ENCODE measurements at places on chromosomes 12 and 14.

DNA sequence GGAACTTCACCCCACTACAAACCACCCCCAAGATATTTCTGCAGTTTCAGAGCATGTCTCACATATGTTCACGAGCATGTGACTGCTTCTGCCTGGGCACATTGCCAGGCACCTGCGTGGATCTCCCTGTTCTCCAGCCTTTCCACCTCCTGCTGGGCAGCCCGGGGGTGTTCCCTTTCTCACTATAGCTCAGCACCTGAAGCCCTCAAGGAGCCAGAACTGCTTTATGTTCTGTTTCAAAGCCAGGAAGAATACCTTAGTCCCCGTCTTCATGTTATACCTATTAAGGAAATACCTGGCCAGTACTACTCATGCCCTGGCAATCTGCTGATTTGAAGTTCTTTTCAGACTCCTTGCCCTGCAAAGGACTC, 4.2 kb upstream of the FGF6 start:
- no peak for DNase-seq

DNA sequence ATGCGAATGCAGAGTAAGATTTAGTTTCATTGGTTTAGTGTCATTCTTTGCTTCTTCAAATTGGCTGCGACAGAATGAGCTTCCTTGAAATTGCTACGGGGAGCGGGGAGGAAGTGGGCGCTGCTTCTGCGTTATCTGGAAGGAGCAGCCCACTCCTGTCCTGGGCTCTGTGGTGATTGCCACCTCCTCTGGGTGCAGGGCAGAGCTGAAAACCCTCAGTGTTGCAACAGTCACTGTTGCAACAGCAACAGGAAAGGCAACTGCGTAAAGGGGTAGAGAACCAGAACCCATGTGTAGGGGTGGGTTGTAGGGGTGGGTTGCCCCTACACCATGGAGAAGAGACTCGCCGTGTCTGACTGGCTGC, 57.7 kb downstream of the MAX start:
- DNase-seq = peak; percentile 69

DNA sequence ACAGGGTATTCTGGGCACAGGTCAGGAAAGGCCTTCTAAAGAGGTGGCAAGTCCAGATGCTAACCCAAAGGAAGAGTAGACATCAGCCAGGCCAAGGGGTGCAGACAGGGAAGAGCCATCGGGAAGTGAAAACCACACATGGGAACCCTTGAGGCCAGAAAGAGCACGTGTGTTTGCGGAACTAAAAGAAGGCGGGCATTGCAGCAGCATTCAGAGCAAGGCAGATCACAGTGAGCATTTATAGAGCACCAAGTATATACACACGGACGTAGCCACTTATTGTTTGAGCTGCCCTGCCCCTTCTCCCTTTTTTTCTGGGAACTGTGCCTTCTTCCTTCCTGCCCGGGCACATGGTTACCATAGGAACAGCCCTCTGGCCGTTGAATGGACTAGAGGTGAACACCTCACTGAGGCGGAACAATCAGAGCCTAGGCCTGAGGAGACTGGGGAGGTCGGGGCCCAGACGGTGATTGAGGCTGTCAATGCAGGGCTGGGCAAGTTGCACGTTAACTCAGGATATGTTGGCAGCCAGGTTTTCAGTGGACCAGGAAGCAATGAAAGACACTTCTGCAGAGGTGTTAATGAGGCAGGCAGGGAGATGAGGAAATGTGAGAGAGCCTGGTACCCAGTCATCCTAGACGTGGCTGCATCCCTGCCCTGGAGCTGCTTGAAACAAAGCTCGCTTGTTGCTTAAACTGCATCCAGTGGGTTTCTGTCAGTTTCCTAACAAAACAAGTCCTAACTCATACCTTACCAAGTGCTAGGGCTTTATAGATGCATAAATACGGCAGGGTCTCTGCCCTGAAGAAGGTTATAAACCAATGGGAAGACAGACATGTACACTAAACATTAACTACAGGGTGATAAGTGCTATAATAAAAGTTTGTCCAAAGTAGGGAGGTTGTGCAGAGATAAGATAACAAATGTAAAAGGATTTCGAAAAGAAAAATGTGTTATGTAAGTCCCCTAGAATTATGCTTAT, 34.2 kb downstream of the MOAP1 start:
- peak; percentile 36 for DNase-seq

- no peak for DNase-seq
Observed at GRCh38 chr12:46461907-46462640, 89.5 kb upstream of the SLC38A2 start.

DNA sequence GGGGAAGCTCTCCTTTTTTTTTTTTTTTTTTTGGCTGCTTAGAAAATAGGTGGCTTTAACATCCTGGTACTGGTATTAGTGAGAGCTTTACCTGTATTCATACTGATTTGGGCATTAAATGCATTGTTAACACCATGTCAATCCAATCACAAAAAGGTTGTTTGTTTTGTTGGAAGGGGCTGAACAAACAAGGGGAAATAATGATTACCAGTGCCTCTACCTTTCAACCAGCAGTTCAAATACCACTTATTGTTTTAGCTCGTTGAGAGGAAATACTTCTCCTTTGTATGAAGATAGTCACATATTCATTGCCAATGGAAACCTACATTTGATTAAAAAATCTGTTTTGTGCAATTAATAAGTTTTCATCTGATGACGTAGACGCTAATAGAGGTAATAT, 72.9 kb downstream of the MIPOL1 start:
- DNase-seq = no peak

- DNase-seq = no peak
Observed at GRCh38 chr12:75579552-75579951, 68.1 kb upstream of the KRR1 start.

DNA sequence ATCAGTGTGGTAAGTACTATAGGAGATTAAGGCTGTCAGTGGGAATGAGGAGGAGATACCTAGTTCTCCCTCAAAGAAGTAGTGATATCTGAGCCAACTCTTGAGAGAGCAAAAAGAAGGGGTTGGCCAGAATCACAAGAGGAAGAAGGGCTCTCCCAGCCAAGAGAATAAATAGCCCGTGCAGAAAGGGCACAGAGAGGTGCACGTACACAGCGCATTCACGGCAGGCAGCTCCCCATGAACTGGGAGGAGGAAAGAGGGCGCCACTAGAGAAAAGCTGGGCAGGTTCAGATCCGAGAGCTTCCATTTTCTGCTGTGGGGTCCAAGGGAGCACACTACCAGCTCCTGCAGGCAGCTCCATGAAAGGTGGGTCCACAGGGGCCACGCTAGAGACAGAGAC, 59.9 kb downstream of the PPP2R5E start:
- DNase-seq = no peak

GRCh38 chr12:53185582-53186153, 4.9 kb upstream of the CSAD start:
- DNase-seq = no peak

GRCh38 chr12:116393859-116394650, 116.6 kb upstream of the MED13L start:
- DNase-seq = peak; percentile 33

GRCh38 chr14:95257521-95257920, 62.2 kb downstream of the CLMN start:
- DNase-seq = no peak

DNA sequence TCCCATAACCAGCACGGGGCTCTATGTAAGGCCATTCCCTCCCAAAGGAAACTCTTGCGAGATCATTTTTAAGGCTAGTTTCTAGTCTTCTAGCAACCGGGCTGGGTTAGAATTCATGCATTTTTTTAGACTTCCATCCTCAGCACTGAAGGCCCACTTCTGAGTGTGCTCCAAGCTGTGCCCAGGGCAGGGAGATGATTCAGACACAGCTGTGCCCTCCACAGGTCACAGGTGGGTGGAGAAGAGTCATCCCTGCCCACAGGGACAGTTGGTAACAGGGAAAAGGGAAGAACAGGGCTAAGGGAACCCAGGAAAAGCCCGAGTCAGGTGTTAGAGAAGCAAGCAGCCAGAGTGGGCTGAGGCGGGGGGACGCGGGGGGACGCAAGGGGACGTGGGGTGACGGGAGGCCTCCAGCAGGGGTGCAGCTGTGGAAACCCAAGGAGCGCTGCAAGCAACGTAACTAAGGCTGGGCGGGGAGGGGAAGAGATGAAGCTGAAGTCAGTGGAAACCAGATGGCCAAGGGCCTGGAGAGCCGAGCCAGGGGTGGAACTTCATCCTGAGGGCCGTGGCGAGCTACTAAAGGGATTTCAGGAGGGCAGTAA, 27.2 kb upstream of the PPP2R5C start:
- no peak for DNase-seq

- no peak for DNase-seq
Observed at GRCh38 chr14:95948558-95948981, 71.9 kb downstream of the TUNAR start.

- DNase-seq = no peak
Observed at GRCh38 chr14:91140672-91141071, 26.8 kb downstream of the DGLUCY start.

DNA sequence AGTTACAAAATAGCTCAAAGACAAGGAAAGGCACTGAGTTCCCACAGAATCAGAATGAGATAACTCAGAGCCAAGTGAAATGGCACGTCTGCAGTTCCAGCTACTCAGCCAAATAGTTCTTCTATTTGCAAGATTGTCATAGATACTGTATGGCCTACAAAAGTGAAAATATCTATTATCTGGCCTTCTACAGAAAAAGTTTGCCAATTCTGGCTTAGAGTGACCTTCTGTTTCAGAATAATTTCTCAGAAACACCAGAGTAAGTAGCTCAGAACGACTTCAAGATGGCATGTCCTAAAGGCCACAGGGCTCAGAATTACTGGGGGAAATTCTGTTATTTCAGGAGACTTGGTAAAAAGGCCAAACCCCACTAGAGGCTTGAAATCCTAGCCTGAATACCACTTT, 10.7 kb upstream of the RTRAF start:
- DNase-seq = no peak

DNA sequence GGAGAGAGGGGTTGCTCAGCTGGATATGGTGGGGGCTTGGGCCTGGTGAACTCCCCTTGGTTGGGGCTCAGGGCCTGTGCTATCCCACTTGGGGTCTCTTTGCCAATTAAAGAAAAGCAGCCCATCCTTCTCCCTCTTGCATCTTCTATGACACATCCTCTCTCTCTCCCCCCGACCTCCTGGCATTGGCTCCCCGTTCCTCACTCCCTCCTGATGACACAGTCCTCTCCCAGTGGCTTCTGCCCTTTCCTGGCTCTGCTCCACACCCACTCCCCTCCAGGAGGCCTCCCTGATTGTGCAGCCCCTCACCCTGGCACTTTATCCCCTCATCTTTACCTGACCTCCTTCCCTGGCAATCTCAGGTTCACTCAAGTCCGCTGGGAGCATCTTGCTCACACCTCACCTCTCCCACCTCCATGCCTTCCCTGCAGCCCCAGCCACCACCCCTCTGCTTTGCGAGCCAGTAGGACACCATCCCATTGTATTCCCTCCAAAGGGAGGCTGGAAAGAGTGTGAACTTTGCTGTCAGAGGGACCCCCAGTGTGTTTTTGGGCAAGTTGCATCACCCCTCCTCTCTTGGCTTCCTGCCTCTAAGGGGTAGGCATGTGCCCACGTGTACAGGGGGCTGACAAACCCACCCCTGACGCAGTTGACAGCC, 10.7 kb downstream of the KRT80 start:
- DNase-seq = no peak

DNA sequence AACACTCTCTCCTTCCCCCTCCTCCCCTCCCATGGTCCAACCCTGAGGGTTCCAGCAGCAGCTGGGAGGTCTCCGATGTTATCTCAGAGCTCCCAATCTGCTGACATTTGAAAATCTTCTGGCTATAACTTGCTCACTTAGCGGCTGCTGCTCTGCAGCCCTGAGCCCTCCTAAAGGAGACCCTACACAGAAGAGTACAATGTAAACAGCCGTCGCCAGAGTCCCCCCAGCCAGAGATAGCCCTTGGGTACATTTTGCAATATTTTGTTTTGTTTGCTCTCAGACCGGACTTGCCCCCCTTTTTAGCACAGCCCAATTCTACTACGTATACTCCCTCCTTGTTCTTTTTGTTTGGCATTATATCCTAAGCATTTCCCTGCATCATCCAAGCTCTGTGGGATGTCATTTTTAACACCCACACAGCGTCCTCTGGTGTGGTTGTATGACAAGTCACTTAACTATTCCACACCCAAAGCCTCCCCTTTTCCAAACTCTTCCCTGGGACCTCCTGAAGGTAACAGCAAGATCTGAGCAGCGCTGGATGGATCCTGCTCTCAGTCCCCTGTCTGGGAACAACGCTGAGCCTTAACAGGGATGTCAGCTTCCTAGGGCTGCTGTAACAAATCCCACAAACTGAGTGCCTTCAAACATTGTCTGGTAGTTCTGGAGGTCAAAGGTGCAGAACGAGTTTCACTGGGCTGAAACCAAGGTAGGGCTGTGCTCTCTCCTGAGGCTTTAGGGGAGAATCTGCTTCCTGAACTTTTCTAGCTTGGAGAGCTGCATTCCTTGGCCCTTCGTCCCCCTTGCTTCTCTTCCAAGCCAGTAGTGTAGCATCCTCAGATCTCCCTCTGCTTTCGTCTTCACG, 25.3 kb upstream of the TCL1B start:
- no peak for DNase-seq

DNA sequence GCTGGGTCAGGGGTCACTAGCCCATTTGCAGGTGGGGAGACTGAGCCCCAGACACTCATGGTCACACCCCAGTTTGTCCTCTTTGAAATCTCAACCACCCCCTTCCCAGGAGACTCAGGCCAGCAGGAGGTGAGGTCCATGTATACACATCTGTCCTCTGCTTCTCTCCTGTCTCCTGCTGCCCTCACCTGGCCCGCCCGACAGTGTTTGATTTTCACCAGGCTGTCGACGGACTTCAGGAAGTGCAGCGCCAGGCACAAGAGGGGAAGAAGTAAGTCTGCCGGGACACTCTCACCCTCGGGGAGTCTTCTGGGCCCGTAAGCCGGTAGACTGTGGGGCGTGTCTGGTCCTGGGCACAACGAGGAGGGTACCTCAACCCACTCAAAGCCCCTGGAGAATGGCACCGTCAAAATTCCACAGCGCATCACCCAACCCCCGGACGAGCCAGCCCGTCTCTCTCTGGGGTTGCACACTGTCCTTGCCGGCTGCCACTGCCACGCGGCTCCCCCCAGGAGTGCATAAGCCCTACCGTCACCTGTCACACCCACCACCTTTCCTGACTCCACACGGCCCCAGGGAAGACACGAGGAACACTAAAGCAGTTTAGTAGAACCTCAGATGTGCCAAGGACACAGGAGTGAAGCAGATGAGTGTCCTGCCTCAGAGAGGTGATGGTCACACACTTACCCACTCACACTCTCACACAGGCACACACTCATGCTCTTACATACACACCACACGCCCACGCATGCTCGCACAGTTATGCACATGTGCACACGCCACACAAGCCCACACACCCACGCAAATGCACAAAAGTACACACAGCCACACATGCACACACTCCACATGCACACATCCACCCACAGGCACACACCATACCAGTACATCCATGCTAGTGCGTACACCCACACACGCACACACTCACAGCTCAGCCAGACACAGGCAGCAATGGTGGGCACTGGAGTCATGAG, 13.1 kb upstream of the SIVA1 start:
- no peak for DNase-seq
